ENCODE measurements at places on chromosomes 2 and 18. TPM values are rescaled to one million over a fixed set of nuclear protein-coding genes. Genes with fewer than 3 reads are reported as not detected.

DNA sequence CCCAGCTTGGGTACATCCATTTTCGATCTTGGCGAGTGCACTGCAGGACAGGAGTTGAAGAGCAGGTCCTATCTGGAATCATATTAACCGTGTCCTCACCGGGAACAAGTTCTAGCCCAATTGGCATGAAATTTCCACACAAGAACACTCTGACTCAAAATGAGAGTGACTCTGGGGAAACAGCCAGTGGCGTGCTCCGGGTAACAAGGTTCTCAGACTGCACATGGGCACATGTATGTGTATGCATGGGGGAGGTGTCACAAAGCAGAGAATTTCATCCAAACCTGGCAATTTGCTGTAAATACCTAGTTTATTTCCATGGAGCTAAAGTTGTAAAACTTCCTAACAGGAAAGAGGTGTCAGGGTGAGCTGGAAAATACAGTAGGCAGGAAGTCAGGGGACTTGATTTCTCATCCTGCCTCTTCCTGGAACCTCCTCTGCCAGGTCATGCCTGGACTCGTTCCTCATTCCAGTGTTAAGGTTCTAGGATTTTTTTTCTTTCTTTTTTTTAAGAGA, 1.7 kb downstream of the TUBB6 start:
- DNase-seq, result no peak

DNA sequence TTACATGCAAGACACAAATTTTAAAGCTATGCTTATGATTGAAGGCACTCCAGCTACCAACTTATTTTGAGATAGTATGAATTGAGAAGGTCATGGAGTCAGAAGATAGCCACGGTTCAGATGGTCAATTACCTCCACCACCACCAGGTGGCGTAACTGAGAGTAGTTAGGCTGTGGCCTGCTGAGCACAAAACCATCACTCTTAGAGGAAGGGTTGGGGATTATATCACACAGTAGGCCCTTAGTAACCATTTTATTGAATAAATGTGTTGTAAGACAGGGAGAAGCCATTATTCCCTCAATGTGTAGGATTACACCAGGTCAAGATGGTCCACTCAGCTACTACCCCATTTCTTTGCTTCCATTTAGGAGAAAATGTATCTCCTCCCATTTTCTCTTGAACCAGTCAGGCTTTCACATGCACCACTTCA, 18.8 kb downstream of the KLHL41 start:
- DNase-seq, result peak; percentile 89

DNA sequence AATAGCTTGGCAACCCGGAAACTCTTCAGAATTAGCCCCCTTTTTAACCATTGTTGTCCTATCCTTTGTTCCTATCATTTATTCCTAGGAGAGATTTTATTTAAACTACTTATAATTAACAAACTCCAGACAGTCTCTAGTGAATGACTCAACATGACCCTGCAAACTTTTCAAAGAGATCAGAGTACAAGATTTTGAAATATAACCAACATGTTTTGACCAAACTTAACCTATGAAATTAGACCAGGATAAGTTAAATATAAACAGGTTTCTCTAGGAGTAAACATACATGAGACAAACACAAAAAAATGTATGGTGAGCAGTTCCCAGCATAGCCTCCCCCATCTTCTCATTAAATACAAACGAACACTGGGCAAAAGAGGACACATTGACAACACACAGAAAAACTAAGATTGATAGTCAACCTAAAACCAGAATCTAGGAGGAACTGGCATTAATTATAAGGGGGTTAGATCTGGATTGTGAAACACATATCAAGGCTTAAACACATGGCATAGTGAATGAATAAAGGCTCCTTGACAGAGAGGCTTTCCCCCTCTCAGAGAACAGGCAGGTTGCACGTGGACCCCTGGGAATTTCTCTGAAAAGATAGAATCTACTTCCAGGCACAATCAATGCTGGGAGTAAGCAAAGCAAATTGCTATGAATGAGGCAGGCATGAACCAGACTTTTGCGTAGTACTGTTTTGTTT, 284.1 kb downstream of the IRS1 start:
- no peak for DNase-seq

DNA sequence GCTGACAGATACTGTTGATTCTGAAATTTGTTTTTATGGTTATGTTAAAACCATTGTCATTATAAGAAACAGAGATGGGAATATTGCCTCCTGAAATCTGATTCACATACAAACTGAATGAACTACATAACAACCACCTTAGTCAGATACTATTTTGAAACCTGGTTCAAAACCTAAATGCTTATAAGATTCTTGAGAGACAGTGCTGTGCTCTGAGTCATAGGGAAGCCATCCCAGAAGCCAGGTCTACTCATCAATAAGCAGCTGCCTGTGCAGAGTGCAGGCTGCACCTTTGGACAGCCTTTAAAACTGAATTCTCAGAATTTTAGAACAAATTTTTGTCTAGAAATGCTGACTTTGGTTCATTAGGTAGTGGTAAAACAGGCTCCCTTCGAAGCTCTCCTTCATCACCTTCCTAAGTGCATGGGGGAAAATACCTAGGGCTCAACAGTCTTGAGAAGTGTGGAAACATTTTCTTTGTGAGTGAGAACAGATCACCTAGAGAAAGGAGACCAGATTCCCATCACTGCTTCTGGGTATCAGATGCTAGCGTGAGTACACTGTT, at the start of gene SERPINB7:
Gene SERPINB7, plus strand, starts transcription at position 253 of the 565 bp plus-strand sequence. CDS start 6,955 bp downstream, outside the sequence.
- no peak for DNase-seq

DNA sequence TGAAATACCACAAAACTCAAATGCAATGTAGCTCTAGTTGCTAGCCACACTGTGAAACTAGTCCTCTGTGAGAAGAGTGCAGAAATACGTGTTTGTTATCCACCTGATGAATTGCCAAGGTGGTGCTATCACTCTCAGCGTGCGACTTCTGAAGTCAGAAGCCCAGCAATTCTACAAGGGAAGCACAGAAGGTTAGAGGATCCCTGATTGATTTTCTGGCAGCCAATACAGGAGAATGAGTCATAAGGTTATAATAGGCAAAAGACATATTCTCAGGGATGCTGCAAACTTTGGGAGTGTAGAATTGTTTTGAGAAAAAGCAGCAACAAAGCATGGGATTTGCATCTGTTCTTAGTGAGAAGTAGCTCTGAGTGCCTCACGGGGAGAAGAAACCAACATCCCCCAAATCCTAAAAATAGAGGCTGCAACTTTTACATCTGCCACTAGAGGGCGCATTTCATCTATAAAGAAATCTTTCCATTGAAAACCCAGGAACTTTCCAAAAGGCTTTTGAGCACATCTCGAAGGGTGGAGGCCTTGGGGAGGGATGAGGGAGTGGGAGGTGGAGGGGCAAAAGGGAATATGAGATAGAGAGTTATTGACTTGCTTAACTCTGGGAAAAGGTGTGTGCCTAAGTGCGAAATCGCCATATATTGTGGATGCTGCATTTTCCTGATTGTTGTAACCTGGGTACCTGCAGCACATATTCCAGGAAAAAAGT, 78.0 kb downstream of the TMEM182 start:
- peak; percentile 61 for DNase-seq

GRCh38 chr18:8959551-8960135, 142.9 kb upstream of the NDUFV2 start:
- DNase-seq, result no peak

GRCh38 chr2:222483513-222484039, 59.2 kb downstream of the SGPP2 start:
- no peak for DNase-seq

- no peak for DNase-seq
Observed at GRCh38 chr2:148565272-148565894, 79.2 kb upstream of the EPC2 start.

DNA sequence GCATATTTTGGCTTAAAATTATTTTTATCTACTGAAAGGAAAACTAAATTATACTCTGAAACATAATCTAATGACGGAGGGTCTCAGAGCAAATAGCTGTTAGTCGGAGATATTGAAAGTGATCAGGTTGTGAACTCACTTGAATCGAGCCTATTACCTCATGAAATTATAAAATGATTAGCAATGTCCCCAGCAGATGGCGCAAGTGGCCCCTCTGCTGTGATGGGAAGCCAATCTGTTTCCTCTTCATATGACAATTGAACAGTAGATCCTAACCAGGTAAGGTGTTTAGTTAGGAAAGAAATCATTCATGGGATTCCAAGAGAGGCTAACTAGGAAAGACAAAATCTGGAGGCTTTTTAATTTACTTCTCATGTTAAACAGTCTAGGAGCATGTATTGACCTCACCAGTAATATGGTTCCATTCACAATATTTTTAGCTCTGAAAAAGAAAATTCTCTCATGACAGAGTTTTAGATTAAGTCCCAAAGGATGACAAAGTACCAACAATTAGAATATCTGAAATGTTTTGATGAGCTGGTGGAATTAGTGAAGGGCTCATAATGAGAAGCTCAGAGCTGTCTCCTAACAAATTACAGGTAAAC, 29.9 kb upstream of the MPPE1 start:
- DNase-seq, result peak; percentile 86

DNA sequence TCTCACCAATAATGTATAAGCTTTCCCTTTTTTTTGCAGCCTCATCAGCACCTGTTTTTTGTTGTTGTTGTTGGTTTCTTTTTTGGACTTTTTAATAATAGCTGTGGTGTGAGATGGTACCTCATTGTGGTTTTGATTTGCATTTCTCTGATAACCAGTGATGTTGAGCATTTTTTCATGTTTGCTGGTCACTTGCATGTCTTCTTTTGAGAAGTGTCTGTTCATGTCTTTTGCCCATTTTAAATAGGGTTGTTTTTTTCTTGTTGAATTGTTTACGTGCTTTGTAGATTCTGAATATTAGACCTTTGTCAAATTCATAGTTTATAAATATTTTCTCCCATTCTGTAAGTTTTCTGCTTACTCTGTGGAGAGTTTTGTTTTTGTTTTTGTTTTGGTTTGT, 88.4 kb upstream of the EPAS1 start:
- no peak for DNase-seq

- DNase-seq, result no peak
Observed at GRCh38 chr18:49495076-49495475, 8.0 kb upstream of the C18orf32 start.

DNA sequence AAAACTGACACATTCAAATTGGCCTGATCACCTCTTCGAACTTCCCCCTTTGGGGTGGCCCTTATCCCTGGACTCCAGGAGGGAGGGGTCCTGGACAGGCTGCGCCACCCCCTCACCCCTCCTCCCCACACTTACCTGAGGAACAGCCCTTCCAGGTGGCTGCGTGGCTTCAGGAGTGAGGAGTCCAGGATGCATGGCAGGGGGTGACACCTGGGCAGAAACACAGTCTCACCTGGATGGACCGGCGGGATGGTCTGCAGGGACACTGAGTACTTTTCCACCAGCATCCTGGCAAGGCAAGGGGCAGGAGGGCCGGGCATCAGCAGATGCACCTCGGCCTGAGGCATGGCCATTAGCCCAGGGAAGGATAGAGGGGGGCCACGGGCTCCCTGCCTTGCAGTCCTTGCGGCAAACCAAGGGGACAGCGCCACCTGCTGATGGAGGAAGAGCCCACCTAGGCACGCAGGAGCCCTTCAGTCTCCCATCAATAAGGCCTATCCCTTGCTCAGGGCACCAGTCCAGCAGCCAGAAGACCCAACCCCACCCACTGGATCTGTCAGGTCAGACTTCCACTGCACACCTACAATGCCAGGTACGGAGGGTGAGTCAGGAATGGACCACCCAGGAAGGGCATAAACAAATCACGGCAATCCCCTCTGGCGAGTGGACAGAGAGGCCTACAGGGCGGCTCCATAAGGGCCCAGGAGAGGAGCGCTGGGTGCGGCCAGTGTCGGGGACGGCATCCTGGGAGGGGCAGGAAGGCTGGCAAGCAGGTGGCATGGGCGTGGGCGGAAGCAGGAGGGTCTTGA, 26.0 kb downstream of the FAM178B start:
- DNase-seq, result peak; percentile 93

GRCh38 chr18:4040391-4041092, 414.6 kb downstream of the DLGAP1 start:
- DNase-seq, result no peak

GRCh38 chr2:9377461-9378097, 45.7 kb downstream of the ITGB1BP1 start:
- no peak for DNase-seq

DNA sequence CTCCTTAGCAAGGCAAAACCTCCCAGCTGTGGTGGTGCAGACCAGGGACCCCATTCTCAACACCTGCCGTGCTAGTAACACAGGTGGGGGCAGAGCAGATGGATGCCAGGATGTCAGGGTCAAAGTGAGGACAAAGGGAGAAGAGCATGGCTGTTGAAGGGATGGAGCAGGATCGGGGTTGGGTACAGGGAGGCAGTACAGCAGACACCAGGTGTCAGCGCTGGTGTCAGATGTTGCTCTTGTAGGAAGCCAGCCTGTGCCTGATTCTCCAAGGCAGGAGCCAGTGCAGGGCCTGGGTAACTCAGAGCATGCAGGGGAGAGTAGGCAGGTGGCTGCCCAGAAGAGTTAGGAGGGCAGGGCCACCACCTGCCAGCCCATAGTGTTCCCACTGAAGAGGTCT, 222.1 kb upstream of the SPRED2 start:
- DNase-seq, result no peak

DNA sequence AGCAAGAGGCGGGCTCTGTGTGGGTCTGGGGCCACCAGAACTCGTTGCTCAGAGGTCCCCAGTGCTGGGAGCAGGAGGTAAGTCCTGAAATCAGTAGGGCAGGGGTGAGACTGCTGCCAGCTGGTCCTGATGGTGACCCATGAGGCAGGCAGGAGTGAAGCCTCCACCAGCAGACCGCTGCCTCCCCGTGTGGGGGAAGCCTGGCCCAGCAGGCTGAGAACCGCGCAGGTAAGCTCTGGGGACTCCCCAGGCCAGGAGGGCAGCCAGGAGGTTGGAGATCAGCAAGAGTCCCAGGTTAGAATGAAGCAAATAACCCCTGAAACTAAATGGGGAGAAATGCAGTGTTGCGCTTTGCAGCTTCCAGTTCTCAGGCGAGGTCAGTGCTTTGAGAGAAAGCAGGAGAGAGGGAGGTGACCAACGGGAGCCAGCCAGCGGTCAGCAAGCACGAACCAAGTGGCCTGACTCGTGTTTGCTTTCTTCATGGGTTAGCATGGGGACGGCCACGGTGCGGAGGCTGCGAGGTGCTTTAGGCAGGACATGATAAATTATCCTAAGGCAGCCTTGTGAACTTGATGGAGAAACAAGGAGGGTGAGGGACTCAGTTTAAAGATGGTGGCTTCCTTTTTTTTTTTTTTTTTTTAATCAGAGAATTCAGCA, 26.2 kb downstream of the INHBB start:
- no peak for DNase-seq

RALB gene
- 69.9 TPM for polyA plus RNA-seq

ST8SIA5 gene
- polyA plus RNA-seq, result 2.1 TPM

C2orf15 gene
- 2.1 TPM for polyA plus RNA-seq

FEV gene
- not detected for polyA plus RNA-seq

UNC80 gene
- 8.2 TPM for polyA plus RNA-seq

TRABD2A gene
- polyA plus RNA-seq, result 82.5 TPM

Data from testis (tissue), 5 donors.